ENCODE measurements at places on chromosomes 3 and 15.
A peak's percentile ranks its signal among the peaks of the same experiment; 100 is the strongest.

DNA sequence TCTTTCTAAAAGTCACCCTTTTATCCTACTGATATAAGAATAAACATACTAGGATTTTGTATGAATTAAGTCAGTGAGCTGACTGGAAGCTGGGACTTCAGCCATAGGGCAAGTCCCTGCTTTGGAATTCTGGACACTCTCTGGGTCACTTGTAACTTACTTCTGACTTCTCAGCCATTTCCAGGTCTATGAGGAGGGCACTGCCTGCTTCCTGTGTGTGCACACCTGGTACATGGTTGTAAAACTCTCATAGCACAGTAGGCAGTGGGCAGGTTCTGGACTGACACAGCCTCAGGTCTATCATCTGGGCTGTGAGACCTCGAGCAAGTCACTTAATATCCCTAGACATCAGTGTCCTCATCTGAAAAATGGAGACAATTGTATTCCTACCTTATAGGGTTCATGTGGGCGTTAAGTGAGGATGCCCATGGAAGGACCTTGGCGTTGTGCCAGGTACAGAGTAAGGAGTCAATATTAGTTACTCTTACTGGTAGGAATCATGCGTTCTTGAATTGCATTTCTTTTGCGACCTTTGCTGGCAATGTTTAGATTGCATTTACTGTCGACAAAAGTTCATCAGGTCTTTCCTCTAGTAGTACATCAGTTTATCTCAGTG lies 27.5 kb upstream of the TGM5 start:
- DNase-seq, result no peak

GRCh38 chr3:8441969-8442559 lies 59.6 kb upstream of the LMCD1 start:
- DNase-seq, result peak; percentile 87

DNA sequence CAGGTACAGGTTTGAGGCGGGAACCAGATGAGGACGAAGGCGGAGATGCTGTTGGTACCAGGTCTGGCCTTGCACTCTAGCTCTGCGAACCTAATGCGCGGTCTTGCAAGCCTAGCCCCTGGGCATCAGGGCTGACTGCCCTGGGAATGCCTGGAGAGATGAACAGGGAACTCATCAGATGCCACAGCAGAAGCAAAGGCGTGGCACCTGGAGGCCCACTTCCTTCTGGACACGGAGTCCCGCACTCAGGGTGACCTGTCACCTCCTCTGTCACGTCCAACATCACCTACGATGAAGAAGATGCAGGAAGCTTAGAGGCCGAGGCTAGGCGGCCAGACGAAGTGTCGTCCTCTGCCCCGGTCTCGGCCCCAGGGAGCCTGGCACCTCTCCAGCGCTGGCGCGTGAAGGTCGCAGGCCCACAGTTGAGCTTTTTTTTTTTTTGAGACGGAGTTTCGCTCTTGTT lies 9.4 kb downstream of the RPLP1 start:
- no peak for DNase-seq

DNA sequence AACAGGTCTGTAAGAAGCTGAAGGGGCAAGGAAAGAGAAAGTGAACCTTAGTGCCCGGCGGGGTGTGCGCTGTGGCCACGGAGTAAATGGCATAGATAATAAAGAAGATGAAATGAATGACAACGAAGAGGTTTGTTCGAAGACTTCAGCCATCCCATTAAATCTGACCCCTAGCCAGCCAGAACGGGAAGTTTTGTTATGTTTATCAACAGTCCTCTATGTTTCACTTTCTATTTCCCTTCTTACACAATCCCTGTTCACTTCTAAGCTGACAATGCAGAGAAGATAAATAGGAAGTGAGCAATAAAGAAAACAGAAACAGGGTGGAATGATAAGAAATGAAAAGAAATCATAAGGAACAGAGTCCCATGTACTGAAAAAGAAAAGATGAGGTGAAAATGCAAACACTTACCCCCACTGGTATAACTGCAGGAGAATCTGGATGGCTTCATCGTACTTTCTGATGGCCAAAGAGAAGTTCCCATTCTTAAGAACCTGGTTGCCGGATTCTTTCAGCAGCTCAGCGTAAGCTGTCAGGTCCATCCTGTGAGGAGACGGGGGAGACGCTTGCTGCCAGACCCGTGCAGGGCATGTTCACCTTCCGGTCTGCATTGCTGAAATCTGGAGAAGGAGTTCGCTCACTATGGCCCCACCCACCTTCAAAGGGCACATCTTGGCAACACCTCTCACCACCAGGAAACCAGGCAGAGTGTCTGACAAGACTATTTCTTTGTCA lies 36.8 kb downstream of the TRANK1 start:
- peak; percentile 26 for DNase-seq

DNA sequence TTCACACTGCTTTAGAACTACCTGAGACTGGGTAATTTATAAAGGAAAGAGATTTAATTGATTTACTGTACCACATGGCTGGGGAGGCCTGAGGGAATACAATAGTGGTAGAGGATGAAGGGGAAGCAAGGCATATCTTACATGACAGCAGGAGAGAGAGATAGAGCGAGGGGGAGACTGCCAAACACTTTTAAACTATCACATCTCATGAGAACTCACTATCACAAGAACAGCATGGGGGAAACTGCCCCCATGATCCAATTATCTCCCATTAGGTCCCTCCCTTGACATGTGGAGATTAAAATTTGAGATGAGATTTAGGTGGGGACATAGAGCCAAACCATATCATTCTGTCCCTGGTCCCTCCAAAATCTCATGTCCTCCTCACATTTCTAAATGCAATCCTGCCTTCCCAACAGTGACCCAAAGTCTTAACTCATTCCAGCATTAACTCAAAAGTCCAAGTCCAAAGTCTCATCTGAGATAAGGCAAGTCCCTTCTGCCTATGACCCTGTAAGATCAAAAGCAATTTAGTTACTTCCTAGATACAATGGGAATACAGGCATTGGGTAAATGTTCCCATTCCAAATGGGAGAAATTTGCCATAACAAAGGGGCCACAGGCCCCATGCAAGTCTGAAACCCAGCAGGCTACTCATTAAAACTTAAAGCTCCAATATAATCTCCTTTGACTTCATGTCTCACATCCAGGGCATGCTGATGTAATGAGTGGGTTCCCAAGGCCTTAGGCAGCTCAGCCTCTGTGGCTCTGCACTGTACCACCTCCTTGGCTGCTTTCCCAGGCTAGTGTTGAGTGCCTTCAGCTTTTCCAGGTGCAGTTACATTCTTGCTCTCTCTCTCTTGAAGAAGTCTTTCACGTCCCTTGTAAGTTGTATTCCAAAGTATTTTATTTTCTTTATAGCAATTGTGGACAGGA lies 481.7 kb upstream of the TGFBR2 start:
- DNase-seq, result peak; percentile 43

All from fibroblast of skin of right quadriceps (primary cell).